ENCODE measurements at places on chromosomes 4 and X. TPM values are rescaled to one million over a fixed set of nuclear protein-coding genes. Genes with fewer than 3 reads are reported as not detected.

GRCh38 chr4:184114431-184114830, 103.2 kb downstream of the ENPP6 start:
- no peak for DNase-seq
- H3K4me1 ChIP-seq, result no peaks in the 10 kb centered on the region
- H3K36me3 ChIP-seq, result no peaks in the 10 kb centered on the region
- no peak overlapping the region for H3K27ac ChIP-seq
- H3K4me3 ChIP-seq, result no peak overlapping the region

- DNase-seq, result no peak
- H3K4me1 ChIP-seq, result peaks cover 11% of the 10 kb centered on the region
Observed at GRCh38 chrX:2261831-2262667, 238.7 kb downstream of the DHRSX start.

- H3K27ac ChIP-seq, result no peak overlapping the region
- no peaks in the 10 kb centered on the region for H3K27me3 ChIP-seq
- H3K4me3 ChIP-seq, result no peak overlapping the region
- H3K4me1 ChIP-seq, result peaks cover 20% of the 10 kb centered on the region
- no peak for DNase-seq
Observed at GRCh38 chr4:80101792-80102116, 28.7 kb upstream of the ANTXR2 start.

Gene ZNF280C
- 1.5 TPM for total RNA-seq

Gene DCHS2
- total RNA-seq, result not detected

Gene SORCS2
- total RNA-seq, result 1.2 TPM

Gene DKC1
- 18.0 TPM for total RNA-seq

Data from left ventricle myocardium inferior (tissue), 1 donor.